Cortex of kidney (tissue), 1 donor: ENCODE measurements at places on chromosomes 2 and 18.

DNA sequence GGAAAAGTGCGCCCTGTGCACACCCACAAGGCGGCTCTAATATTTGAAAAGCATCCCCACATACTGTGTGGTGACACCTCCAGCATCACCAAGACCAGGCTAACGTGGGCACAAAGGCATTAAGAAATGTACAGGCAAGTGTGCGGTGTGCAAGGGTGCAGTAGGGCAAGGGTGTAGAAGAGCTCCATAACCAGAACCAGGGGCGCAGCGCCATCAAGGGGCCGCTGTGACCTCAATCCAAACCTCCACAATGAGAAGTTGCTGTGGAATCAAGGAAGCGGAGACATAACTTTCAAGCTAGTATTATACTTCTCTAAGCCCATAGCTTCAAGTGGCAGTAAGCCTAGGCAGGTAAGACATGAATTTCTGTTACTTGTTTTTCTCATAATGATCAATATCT lies 13.0 kb downstream of the L3MBTL4 start:
- DNase-seq: no peak

GRCh38 chr2:127305990-127306585 lies 12.1 kb upstream of the ERCC3 start:
- DNase-seq: no peak

GRCh38 chr2:240469239-240469636 lies 33.8 kb downstream of the GPC1 start:
- no peak for DNase-seq

GRCh38 chr2:104932243-104932642 lies 78.3 kb downstream of the POU3F3 start:
- no peak for DNase-seq
